Frontal cortex (tissue), 4 donors: ENCODE measurements at places on chromosomes 12 and 14. TPM values are rescaled to one million over a fixed set of nuclear protein-coding genes. Genes with fewer than 3 reads are reported as not detected.

The STAC3 gene
- 1.6 TPM for total RNA-seq

The LARP4 gene
- total RNA-seq = 68.5 TPM

The SLCO1B1 gene
- not detected for total RNA-seq

The MARS1 gene
- 82.3 TPM for total RNA-seq

The LRP1-AS gene
- total RNA-seq = not detected

The SPX gene
- total RNA-seq = 0.41 TPM

The TMEM132D gene
- 4.1 TPM for total RNA-seq

The B4GALNT1 gene
- total RNA-seq = 37.5 TPM

The CISTR gene
- total RNA-seq = not detected

The AMDHD1 gene
- total RNA-seq = 0.82 TPM

The PIANP gene
- total RNA-seq = 1.2 TPM

The GSG1 gene
- 0.41 TPM for total RNA-seq

The EML1 gene
- 116 TPM for total RNA-seq

The FAM186B gene
- 0.41 TPM for total RNA-seq

The WDR20 gene
- 39.5 TPM for total RNA-seq

The TAS2R20 gene
- total RNA-seq = 6.9 TPM

The TPH2 gene
- under 0.01 TPM for total RNA-seq

The ANKRD33 gene
- not detected for total RNA-seq

The SLC17A8 gene
- total RNA-seq = 11.0 TPM

The CCDC60 gene
- not detected for total RNA-seq

The BTBD6 gene
- 52.2 TPM for total RNA-seq

The MYH6 gene
- not detected for total RNA-seq

The TRIM9 gene
- total RNA-seq = 28.5 TPM

The BMP4 gene
- 0.41 TPM for total RNA-seq

The RASSF8 gene
- 19.2 TPM for total RNA-seq

The ASCL1 gene
- 8.2 TPM for total RNA-seq

The KRT73 gene
- total RNA-seq = not detected

The CSRP2 gene
- 298 TPM for total RNA-seq

The ATL1 gene
- 95.8 TPM for total RNA-seq
